ENCODE measurements at places on chromosomes 1 and 21.

- peak; percentile 1 for DNase-seq
Measured at GRCh38 chr21:26490771-26491170, 82.3 kb downstream of the CYYR1 start.

DNA sequence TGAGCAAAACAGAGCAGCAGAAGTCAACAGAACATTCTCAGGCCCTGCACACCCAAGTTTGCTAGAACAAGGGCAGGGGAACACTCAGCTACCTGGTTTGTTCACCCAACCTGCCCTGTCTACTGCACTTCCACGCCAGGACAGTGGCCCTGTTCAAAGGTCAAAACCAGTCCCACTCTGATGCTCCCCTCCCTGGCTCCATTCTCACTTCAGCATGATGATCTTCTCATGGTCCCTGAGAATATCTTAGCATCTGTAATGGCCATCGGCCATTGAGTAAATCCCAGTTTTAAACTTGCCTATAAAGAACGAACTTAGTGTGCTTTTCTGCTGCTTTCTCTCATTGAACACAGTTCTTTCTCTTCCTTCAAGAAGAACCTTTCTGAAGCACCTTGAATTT lies 293.6 kb downstream of the SMYD3 start:
- no peak for DNase-seq

GRCh38 chr21:34176448-34176847 lies 103.1 kb downstream of the MRPS6 start:
- DNase-seq: no peak

DNA sequence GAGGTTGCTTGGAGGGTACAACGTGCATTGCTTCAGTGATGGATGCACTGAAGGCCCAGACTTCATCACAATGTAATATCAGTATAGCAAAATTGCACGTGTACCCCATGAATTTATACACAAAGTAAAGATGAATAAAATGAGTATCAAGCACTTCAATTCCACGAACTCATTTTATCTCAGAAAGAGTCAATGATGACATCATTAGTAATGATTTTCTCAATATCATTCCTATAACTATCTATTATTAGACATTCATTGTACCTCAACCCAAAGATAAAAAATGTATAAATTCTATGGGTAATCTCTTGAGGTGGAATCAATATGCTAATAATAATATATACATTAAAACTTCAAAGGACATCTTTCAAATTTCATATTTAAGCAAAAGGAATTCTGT lies 208.4 kb downstream of the COL11A1 start:
- DNase-seq: no peak

- no peak for DNase-seq
Measured at GRCh38 chr1:5704561-5705514, 287.4 kb downstream of the NPHP4 start.

DNA sequence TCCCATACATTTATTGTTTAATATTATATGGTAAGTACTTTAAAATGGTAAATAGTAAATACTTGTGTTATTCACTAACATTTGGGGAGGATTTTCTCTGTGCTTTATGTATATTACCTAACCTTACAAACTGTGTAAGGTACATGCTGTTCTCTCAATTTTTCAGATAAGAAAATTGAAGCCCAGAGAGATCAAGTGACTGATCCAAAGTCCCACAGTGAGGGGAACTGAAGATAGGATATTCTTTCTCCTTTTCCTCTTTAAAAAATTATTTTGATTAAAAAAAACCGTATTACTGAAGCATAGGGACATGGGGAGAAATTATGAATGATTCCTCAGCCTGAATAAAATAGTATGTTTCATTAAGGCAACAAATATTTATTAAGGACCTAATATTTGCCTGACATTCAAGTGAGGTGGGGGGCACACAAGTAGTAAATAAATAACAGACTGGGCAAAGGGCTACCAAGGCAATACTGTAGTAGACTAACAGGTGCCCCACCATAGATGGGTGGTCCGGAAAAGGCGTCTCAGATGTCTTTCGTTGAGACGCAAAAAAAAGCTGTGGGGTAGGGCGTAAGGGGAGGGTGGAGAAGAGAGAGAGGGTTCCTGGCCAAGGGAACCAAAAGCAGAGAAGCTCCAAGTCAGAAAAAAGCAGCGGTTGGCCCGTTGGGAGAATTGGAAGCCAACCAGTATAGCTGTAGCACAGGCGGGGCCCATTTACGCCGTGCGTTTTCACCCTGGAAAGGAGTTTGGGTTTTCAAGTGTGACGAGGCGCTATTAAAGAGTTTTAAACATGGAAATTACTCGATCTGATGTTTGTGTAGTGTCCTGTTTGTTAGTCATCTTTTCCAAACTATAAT lies 944 bp upstream of the AGO3 start:
- peak; percentile 60 for DNase-seq

DNA sequence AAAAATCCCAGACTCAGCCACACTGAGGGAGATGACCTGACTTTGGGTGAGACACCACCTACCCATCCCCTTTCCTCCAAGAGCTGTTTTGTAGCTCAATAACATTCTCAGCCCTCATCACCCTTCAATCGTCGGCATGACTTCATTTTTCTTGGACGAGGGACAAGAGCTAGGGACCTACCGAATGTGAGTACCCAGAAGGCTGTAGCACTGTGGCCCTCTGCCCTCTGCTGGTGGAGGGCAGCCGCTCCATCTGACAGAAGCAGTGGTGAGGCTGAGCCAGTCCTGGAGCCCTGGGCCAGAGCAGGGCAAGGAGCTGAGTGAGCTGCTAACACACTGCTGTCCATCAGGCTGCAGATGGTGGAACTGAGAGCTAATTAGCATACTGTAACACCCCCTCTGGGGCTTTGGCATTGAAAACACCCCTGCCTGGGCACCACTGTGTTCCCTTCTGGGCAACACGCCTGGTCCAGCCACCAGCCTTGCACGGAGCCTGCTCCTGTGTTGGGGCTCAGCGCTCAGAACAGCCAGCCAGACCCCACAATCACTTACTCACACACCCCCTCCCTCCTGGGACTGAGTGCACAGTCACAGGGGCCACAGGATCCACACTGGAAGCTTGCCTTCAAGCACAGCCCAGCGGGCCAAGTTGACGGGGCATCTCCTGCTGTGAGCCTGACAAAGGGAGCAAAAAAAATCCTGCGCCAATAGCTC lies 18.3 kb upstream of the ALPL start:
- DNase-seq: peak; percentile 70

DNA sequence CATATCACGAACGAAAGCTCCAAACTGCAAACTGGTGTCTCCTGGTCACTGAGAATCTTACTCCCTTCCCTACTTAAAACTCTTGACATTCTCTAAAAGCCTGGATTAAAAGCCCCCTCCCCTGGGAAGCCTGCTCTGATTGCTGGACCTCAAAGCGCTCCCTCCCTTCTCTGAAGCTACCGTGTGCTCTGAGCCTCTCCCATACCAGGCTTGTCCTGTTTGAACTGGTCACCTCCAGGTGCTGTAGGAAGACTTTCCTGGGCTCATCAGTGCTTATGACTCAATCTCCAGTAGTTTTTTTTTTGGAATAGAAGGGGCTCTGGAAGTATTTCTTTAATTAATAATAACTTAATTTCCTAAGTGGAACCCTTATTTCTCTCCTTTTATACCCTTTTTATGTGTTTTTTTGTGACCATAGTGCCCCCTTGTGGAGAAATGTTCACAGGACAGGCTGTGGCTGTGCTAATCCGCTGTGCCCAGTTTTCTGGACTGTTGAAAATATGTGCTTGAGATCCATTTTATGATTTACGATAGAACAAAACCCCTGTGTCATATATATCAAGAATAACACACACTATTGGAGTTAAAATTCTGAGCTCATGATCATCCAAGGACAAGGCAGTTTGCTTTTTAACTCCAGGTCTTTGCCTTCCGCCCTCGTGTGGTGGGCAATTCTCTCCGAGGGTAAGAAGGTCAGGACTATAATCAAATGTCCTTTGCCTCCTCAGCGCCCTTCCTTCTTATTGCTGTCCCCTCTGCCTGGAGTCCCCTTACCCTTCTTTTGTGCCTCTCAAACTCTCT lies 16.9 kb downstream of the MTARC1 start:
- peak; percentile 66 for DNase-seq

GRCh38 chr1:180268556-180269075 lies 38.6 kb downstream of the LHX4 start:
- no peak for DNase-seq

All from fibroblast of pulmonary artery (primary cell).